ENCODE measurements at places on chromosomes 5 and 9. TPM values are rescaled to one million over a fixed set of nuclear protein-coding genes. Genes with fewer than 3 reads are reported as not detected.

Gene CD14
- 0.48 TPM for total RNA-seq

Gene ACOT12
- total RNA-seq = not detected

Gene ITK
- not detected for total RNA-seq

Gene CCDC107
- total RNA-seq = 16.4 TPM

Gene ZNF879
- 3.6 TPM for total RNA-seq

Gene NPR2
- total RNA-seq = 9.1 TPM

Gene SLC9A3
- 1.9 TPM for total RNA-seq

Gene SPINK4
- total RNA-seq = not detected

Gene GSN
- 28.4 TPM for total RNA-seq

Gene GNE
- total RNA-seq = 23.7 TPM

Gene FAM200C
- total RNA-seq = 6.3 TPM

Gene NEUROG1
- total RNA-seq = not detected

Gene IFNE
- not detected for total RNA-seq

Gene F2RL2
- total RNA-seq = 14.0 TPM

Gene TEX48
- total RNA-seq = not detected

Gene FABP6
- total RNA-seq = 0.83 TPM

- no peak for DNase-seq
Observed at GRCh38 chr5:139914218-139914807, 118.7 kb downstream of the PSD2 start.

DNA sequence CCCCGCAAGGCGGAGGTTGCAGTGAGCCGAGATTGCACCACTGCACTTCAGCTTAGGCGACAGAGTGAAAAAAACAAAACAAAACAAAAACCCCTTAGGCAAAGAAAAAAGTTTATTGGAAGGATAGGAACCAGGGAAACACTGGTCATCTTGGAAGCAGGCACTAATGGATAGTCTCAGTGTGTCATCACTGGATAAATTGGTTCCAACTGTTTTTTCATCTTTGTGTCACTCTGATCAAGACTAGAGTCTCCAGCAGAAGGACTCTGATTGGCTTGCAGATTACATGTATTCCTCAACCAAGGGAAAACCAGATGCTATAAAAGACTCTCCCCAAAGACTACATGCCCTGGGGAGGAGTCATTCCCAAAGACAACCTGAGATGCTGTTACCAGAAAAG lies 35.0 kb upstream of the HMHB1 start:
- DNase-seq = no peak

DNA sequence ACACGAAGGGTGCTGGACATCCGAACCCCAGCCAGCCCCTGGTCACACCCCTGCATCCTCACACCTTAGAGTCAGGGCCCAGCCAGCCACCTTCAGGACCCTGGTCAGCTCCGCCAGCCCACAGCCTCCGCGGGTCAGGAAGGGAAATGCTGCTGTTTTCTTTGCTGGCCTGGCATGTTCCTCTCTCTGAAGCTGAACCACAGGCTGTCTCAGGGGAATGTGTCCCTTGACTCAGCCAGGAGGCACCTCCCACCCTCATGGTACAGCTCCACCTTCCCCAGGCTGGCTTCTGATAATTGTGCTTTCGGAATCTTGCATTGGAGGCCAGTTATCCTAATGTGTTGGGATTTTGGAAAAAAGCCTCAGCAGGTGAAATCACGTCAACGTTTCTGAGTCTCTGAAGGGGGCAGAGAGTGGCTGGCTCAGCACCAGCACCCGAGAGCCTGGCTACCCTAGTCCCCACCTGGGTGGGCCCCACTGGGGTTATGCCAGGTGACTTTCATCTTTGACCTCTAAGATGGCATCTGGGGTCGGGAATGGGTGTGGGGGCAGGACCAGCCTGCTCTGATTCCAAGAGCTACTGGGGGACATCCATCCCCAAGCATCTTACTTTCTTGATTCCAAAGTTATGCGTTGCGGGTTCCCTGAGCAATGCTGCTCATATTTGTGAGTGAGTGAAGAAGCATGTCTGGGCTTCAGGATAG lies 9.8 kb upstream of the OLFM1 start:
- DNase-seq = peak; percentile 58

- no peak for DNase-seq
Observed at GRCh38 chr5:8870959-8871355, 674.9 kb downstream of the SEMA5A start.

DNA sequence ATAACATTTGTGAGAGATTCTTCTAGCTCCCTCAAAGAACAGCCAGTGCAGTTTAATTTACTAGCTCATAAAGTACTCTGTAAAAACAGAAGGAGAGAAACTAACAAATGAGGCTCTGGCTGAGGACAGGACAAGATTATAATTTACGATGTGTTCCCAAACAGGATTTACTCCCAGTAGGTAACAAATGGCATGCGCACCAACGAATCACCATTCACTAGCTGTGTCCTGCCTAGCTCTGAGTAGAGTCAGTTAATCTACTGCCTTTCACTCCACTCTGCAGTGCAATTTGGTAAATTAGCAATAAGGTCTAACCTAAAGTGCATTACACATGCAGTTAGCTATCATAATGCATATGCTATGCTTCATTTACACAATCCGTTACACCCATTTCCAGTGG lies 497.4 kb upstream of the CCNG1 start:
- DNase-seq = peak; percentile 52

- no peak for DNase-seq
Observed at GRCh38 chr5:125196481-125197111, 450.2 kb upstream of the ZNF608 start.

DNA sequence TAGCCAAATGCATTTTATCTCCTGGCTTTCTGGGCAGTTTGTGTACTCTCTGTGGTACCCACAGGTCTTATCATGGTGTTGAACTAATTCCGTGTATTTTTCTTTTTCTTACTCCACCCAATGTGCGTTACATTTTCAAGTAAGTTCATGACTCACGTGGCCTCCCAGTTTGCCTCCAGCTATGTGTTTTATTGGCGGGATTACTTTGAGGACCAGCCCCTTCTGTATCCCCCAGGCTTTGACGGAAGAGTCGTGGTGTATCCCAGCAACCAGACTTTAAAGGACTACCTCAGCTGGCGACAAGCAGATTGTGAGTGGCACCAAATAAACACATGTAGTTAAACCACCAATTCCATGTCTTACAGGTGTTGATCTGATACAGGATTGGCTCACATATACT lies 3.2 kb downstream of the THG1L start:
- DNase-seq = no peak

- DNase-seq = no peak
Observed at GRCh38 chr5:146243247-146243646, 39.8 kb downstream of the RBM27 start.

- no peak for DNase-seq
Observed at GRCh38 chr5:97338729-97339128, 155.7 kb upstream of the RIOK2 start.

GRCh38 chr5:149345892-149346222 lies 558 bp downstream of the GRPEL2 start:
- DNase-seq = peak; percentile 17

- DNase-seq = no peak
Observed at GRCh38 chr9:135107581-135108235, 20.2 kb downstream of the OLFM1 start.

DNA sequence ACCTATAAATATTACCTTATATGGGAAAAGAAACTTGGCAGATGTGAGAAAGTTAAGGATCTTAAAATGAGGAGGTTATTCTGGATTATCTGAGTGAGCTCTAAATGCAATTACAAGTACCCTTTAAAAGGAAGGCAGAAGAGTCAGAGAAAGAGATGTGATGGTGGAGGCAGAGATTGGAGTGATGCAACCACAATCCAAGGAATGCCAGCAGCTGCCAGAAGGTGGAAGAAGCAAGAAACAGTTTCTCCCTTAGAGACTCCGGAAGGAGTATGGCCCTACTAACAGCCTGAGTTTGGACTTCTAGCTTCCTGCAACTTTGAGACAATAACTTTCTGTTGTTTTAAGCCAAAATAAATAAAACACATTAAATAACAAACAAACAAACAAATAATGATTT lies 108.7 kb upstream of the PRLR start:
- DNase-seq = no peak

GRCh38 chr5:109324931-109325330 lies 84.8 kb downstream of the PJA2 start:
- DNase-seq = no peak

DNA sequence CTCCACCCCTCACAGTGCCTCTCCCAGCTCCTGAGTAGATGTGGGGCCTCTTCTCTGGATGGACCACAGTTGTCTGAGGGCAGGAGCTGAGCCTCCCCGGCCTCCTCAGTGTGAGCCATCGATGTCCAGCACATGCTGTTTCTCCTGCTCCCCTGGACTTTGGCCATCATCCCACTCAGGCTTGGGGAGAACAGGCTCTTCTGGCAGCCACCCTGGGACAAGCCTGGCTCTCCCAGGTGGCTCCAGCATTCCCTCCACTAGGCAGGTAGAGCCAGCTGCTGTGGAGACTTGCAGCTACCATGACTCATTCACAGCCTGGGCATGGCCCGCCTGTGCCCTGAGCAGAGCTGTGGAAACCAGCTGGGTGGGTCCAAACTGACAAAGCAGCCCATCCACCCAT lies 77.0 kb downstream of the CSNK1A1 start:
- no peak for DNase-seq

GRCh38 chr9:130432796-130433167 lies 12.0 kb upstream of the ASS1 start:
- no peak for DNase-seq

GRCh38 chr5:104050436-104050835 lies 487.8 kb upstream of the NUDT12 start:
- DNase-seq = no peak

GRCh38 chr5:154470947-154471870 lies 6.8 kb downstream of the HAND1 start:
- no peak for DNase-seq

- DNase-seq = no peak
Observed at GRCh38 chr5:24804221-24804681, 159.5 kb upstream of the CDH10 start.

DNA sequence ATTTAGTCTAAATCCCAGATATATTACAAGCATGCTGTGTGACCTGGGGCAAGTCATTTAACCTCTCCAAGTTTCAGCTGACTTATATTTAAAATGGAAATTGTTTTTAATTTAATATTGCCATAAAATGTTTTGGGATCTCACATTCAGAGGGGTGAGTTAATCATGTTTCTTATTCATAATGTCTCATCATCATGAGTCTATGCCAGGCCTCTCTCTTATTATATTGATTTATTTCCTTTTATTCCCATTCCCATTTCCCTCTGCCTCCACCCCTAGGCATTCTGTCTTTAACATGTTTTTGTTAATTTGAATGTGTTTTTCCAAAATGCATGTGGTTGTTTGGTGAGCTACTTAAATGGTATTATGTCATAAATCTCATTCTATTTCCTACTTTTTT lies 39.0 kb upstream of the TTC1 start:
- no peak for DNase-seq

- peak; percentile 89 for DNase-seq
Observed at GRCh38 chr9:12813960-12814876, 39.4 kb downstream of the LURAP1L start.

DNA sequence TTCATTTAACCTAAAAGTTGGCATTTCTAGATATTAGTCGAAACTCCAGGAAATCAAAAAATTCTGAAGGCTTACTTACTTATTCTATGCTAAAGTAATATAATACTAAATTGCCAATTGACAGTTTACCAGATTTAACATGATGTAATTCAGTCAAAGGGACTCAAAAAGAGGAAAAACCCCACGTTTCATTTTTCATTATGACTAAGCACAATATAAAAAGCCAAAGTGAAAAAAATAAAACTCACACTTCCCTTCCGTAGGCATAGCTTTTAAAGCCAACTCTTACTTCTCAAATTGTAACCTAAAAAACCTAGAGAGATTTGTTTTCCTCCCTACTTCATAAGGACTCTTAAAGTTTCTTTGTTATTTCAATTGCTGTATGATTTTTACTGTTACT lies 146.6 kb downstream of the RAPGEF6 start:
- DNase-seq = no peak

DNA sequence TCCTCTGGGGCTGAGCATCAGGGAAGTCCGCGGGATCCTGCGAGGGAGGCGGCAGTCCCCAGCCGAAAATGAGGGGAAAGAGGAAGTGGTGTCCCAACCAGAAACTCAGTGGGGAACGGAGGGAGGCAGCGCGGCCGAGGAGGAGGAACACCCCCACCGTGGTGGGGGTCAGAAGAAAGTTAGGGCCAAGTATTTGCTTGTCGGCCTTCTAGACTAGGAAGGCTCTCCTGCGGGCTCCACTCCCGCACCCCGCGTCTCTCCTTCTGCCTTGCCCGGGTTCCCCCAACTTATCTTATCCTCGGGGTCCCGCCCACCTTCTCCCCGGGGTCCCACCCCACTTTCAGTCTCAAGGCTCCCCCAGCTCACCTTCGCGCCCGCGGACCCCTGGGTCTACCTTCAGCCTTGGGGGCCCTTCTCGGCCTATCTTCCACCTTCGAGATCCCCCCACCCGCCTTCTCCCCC lies 557 bp upstream of the PHF2 start:
- DNase-seq = peak; percentile 71

- DNase-seq = no peak
Observed at GRCh38 chr9:27634879-27635278, 61.6 kb upstream of the C9orf72 start.

- no peak for DNase-seq
Observed at GRCh38 chr5:144236499-144236898, 65.8 kb downstream of the KCTD16 start.

- DNase-seq = no peak
Observed at GRCh38 chr5:146667633-146668272, 151.8 kb upstream of the GPR151 start.

DNA sequence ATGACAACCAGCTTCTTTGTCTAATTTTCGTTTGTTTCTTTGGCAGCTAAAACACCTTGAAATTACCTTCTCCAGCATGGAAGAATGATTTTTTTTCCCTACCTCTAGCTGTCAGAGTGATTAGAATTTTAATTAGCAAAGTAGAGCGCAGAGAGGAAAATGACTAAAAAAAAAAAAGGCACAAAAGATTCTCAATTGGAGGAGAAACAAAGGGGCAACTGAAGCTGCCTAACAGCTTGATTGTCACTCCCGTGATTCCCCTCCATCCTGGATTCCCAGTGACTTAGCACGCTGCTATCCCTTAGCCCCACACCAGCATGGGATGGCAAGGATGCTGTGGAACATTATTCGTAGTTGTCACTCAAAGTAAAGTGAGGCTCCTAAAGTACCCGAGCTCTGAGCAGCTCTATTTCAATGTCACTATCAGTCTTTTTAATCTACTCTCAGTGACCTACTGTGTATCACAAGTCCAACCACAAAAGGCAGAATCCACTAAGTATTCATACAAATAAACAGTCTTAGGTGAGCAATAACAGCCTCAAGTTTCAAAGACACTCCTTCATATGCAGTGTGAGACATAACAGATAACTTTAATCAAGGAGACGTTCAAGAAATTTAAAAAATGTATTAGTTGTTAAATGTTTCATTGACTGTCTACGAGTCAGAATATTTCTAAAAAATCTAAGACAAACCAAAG lies 710.0 kb upstream of the GRAMD2B start:
- no peak for DNase-seq

- DNase-seq = no peak
Observed at GRCh38 chr5:33734537-33734936, 157.3 kb downstream of the ADAMTS12 start.

Measured in A673 (cell line).